LHCN-M2 (cell line): ENCODE measurements at places on chromosomes 13 and 19. TPM values are rescaled to one million over a fixed set of nuclear protein-coding genes. Genes with fewer than 3 reads are reported as not detected.

The LGALS7B gene
- not detected in 2 replicates for total RNA-seq

The SGCG gene
- total RNA-seq: 0.32 and 0.46 TPM in 2 replicates

The ZNF628 gene
- 2.7 and 9.2 TPM in 2 replicates for total RNA-seq

The CGB5 gene
- total RNA-seq: 1.1 TPM in 1 of 2 replicates, not detected in the other

The METTL21C gene
- not detected in 2 replicates for total RNA-seq

The SLC25A41 gene
- total RNA-seq: not detected in 2 replicates

The CEACAM16 gene
- not detected in 2 replicates for total RNA-seq

The ZNF558 gene
- total RNA-seq: 22.7 and 27.2 TPM in 2 replicates

The BRD4 gene
- 15.6 and 18.3 TPM in 2 replicates for total RNA-seq

The NPAS1 gene
- 1.0 and 1.9 TPM in 2 replicates for total RNA-seq

The EFNA2 gene
- 0.13 TPM in 1 of 2 replicates, not detected in the other for total RNA-seq

The PRKCSH gene
- 164 and 193 TPM in 2 replicates for total RNA-seq

The TGFBR3L gene
- 1.9 and 3.5 TPM in 2 replicates for total RNA-seq

The INSL3 gene
- not detected in 2 replicates for total RNA-seq

The COL5A3 gene
- 0.58 and 0.80 TPM in 2 replicates for total RNA-seq

The TFDP1 gene
- 141 and 146 TPM in 2 replicates for total RNA-seq

The BSPH1 gene
- not detected in 2 replicates for total RNA-seq

The IGFL3 gene
- 0.40 TPM in 1 of 2 replicates, not detected in the other for total RNA-seq

The SMIM44 gene
- total RNA-seq: not detected in 2 replicates

The GJA3 gene
- total RNA-seq: 0.40 and 0.51 TPM in 2 replicates

The HMGB1 gene
- 626 and 751 TPM in 2 replicates for total RNA-seq

The TLE6 gene
- 0.40 TPM in 1 of 2 replicates, not detected in the other for total RNA-seq

The PRSS57 gene
- total RNA-seq: not detected in 2 replicates

The LGALS14 gene
- not detected in 2 replicates for total RNA-seq

The ZNF497 gene
- 1.1 TPM in 2 replicates for total RNA-seq

The PSG3 gene
- total RNA-seq: not detected in 2 replicates

The TMPRSS9 gene
- total RNA-seq: not detected in 2 replicates

The MAP4K1 gene
- 0.19 and 2.0 TPM in 2 replicates for total RNA-seq

The PLPPR3 gene
- 0.06 TPM in 1 of 2 replicates, not detected in the other for total RNA-seq
